ENCODE measurements at places on chromosomes 13 and 19.

DNA sequence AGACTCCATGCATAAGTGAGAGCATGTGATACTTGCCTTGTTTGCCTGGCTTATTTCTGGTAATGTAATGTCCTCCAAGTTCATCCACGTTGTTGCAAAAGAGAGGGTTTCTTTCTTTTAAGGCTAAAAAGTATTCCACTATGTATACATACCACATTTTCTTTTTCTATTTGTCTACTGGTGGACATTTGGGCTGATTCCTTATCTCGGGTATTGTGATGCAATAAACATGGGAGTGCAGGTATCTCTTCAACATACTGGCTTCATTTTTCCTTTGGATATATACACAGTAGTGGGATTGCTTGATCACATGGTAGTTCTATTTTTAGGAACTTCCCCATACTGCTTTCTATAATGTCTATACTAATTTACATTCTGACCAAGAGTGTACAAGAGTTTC is 49.6 kb upstream of the EBPL start:
- DNase-seq: no peak

DNA sequence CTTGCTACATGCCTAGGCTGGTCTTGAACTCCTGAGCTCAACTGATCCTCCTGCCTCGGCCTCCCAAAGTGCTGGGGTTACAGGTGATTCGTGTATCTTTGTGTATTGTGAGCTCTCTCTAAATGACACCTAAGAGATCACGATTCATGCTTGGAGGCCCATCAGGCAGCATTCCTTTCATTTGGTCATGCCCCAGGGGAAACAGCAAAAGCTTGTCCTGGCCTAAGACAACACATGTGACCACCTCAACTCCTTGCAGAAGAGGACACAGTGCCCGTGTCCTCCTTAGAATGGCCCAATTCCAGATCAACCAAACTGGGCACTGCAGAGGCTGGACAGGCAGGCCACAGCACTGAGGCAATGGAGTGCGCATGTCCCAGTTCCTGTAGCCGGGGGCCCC is 32.5 kb downstream of the ZC3H4 start:
- DNase-seq: no peak

DNA sequence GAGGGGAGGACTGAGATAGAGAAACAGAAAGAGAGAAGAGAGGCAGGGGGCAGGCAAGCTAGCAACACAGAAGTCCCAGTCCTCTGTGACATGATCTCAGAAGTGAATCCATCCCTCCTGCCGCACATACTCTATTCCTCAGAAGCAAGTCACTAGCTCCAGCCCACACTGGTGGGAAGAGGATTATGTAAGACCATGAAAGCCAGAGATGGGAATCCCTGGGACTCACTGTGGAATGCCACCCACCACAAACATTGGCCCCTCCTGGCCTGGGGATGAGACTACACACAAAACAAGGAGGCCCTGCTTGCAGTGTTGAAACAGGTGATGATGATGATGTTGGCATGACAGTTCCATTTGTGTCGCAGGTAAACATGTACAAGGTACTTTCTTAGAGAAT is 419.9 kb downstream of the IRS2 start:
- no peak for DNase-seq

DNA sequence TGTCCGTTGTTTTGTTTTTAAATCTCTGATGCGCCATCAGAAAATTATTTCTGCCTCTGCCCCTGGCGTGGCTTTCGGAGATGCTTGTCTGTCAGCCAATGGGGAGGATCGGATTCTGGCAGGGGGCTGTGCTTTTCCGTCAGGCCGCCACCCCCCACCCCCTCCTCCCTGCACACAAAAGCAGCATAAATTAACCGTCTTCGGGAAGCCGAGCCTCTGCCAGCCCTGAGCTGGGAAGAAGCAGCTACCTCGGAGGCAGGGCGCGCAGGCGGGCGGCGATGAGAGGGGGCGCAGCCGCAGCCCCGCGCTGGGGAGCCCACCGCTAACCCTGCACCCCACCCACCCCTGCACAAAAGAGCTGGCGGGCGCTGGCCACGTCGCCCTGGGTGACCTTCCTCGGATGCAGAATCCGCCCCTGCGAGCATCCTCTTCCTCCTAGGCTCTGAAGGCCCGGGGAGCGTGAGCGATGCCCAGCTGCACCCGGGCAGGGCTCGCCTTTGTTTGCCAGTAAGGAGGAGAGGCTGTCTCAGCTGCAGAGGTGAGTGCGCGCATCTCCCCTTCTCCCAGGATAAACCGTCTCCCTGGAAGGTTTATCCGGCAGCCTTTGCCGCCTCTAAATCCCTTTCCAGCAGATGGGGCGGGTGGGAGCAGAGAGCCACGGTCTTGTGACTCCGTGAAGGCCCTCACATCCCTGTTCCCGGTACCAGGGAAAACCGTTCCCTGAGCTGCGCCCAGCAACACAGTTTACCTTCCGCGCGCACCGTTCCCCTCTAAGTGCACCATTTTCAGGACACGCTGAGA is at the start of gene ATCAY:
Gene ATCAY, plus strand, starts transcription at position 215 of the 801 bp plus-strand sequence. CDS start 5,083 bp downstream, outside the sequence.
- DNase-seq: no peak

DNA sequence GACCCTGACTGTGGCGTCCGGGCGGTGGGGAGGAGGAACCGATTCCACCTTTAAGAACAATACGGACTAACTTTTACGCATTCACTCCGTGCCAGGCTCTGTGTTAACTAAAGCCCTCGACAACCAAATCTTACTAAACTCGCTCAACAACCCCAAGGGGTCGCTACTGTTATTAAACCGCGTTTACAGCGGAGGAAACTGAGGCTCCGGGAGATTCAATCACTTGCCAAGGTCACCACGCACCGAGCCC is 1.2 kb downstream of the SAMD1 start:
- DNase-seq: no peak

GRCh38 chr19:53511357-53511756 is 26.6 kb upstream of the ZNF331 start:
- no peak for DNase-seq

DNA sequence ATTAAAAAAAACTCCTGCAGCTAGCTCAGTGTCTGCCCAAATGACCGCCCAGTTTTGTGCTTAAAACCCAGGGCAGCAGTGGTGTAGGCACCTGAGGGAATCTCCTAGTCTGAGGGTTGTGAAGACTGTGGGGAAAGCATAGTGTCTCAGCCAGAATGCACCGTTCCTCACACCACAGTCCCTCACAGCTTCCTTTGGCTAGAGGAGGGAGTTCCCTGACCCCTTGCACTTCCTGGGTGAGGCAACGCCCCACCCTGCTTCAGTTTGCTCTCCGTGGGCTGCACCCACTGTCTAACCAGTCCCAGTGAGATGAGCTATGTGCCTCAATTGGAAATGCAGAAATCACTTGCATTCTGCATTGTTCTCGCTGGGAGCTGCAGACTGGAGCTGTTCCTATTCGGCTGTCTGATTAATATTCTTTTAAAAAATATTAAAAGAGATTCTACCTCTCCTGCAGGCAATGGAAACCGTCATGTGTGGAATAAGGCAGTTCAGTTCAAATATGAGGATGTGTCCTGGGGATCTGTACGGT is 645.7 kb downstream of the FGF9 start:
- DNase-seq: no peak

DNA sequence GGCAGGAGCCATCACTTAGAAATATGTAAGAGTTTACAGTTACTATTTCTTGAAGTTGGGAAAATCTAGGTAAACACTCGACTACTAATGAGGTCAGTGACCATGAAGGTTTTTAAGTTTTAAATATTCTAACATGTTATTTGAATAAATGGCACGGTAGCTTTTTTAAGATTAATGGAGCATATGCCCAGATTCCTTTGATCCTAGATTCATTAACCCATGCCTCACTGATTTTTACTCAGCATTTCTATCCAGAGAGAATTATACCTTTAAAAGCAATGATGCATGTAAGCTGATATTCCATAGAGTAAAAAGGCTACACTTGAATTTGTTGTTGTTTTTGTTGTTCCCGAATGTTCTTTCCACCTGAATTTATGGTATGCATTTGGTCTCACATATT is 541.4 kb downstream of the DACH1 start:
- DNase-seq: no peak

DNA sequence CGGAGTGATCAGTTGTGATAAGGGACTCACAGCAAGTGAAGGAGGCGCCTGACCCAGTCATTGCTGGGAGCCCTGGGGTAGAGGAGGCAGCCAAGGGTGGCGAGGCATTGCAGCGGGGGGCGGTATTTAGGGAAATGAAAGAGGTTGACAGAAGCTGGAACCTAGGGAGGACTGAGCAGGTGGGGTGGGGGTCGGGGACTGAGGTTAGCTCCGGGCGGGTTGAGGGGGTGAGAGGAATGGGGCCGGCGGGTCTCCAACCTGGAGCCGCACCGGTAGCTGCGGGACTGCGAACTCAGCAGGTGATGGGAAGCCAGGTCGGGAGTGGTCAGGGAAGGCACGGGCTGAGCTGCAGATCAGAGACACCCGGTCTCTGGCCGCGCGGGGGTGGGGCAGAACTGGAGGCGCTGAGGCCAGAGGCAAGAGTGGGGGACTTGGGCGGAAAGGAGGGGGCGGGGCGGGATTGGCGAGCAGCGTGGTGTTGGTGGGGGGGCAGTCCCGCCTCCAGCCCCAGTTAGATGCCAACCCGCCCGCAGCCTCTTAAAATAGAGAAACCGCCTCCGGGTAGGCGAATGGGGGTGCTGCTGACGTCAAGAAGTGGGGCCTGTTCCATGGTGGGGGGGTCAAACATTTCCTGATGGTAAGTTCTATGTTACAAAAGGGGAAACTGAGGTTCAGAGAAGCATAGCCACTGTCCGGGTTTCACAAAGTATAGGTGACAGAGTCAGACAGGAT is 1.5 kb downstream of the MAST3 start:
- no peak for DNase-seq

DNA sequence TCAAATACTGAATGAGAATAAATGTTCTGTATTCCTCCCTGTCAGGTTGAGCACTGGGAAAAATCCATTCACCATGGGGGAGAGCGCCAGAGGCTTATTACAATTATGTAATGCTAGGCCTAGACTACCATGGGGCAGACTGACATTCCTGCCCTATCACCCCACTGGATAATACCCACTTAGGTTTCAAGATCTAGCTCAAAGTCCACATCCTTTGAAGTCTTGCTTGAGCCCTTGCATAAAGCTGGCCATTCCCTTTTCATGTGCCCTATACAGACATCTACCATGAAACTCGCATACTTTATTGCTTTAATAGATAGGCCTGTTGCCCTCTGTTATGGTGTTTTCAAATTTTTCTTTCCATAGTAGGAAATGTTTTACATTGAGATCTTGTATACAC is 149.3 kb downstream of the RGCC start:
- no peak for DNase-seq

GRCh38 chr19:13044231-13044836 is 49.1 kb downstream of the NFIX start:
- peak; percentile 58 for DNase-seq

- DNase-seq: no peak
Measured at GRCh38 chr13:75318138-75318833, 163.7 kb downstream of the TBC1D4 start.

- no peak for DNase-seq
Measured at GRCh38 chr13:49580980-49581680, 4.2 kb downstream of the RCBTB1 start.

GRCh38 chr13:99847318-99847750 is 124.2 kb downstream of the ZIC5 start:
- DNase-seq: no peak

- DNase-seq: no peak
Measured at GRCh38 chr13:24064371-24064770, 96.1 kb upstream of the SPATA13 start.

GRCh38 chr19:54325631-54326030 is 12.7 kb upstream of the LILRA5 start:
- DNase-seq: no peak

DNA sequence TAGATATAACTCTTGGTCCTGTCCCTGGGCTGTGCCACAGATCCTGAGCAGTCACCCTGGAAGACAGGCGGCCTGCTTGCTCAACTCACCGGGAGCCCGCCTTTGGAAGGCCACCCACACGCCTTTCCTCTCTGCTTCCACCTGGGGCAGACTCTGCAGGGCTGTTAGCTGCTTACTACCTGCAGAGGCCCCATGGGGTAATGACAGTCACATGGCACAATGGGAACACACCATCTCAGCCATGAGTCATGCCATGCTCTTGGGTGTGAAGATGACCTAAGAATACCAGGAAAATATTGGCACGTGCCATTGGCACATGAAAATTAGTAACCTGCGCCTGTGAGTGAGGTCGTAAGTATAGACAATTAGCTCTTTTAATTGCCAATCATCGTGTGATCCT is 108.6 kb downstream of the COL4A2 start:
- DNase-seq: no peak

DNA sequence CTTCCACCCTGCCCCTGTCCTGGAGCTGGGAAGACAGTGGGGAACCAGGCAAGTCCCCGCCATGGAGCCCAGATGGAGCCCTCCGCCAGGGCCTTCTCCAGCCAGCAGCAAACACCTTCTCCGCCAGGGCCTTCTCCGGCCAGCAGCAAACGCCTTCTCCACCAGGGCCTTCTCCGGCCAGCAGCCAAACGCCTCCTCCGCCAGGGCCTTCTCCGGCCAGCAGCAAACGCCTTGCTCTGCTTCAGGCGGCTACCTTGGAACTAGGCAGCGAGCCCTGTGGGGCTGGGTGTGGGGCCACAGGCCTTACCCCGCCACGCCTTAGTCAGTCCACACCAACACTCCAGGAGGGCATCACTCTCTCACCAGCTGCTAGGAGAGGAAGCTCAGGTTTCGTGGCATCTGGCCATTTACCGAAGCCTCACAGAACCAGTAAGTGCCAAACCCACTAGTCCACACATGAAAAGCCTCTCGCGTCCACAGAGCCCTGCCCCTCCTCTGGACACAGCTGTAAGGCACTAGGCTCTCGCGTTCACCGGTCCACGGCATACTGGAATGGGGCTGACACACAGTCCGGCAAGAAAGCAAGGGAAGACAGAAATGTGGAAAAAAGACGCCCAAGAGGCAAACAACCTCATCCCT is 41.0 kb downstream of the MLLT1 start:
- DNase-seq: no peak
